ENCODE measurements at places on chromosomes 12 and 14. TPM values are rescaled to one million over a fixed set of nuclear protein-coding genes. Genes with fewer than 3 reads are reported as not detected.
A peak's percentile ranks its signal among the peaks of the same experiment; 100 is the strongest.

STXBP6 gene
- not detected for total RNA-seq

GRCh38 chr12:6950401-6950801 is 755 bp upstream of the PTPN6 start:
- H3K27me3 ChIP-seq: no peaks in the 10 kb centered on the region
- peak overlapping the region; percentile 92 for H3K4me3 ChIP-seq
- peaks cover 11% of the 10 kb centered on the region for H3K36me3 ChIP-seq
- peak; percentile 62 for DNase-seq
- H3K27ac ChIP-seq: peak overlapping the region; percentile 96

GRCh38 chr12:100171248-100171647 is 28.6 kb upstream of the BLTP3B start:
- H3K27ac ChIP-seq: no peak overlapping the region
- H3K27me3 ChIP-seq: no peaks in the 10 kb centered on the region
- no peaks in the 10 kb centered on the region for H3K4me1 ChIP-seq

DNA sequence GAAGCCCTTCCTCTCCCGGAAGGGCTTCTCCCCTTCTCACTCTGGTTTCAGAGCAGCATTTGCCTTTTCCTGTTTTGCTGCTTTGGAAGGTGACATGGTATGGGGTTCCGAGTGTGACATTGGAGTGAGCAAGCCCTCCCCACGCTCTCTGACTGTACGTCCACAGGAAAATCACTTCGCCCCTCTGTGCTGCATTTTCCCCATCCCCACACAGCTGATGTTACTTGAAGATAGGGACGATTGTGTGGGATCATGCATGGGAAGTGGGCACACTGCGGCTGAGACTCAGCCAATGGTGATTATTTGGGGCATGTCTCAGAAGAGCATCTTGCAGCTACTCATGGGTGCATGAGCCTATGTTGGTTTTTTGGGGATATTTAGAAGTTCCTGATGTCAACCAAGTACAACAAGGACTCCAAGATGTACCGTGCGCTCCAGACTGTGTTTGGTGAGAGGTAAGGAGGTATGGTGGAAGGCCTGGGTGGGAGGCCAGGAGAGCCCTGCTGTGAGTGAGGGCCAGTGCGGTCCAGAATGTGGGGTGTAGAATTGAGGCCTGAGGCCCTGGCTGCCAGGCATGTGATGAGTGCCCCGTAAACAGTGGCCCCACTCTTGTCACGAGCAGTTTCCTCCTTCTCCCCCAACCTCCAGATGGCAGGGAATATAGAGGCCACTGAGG is 15.1 kb downstream of the CYP46A1 start:
- H3K36me3 ChIP-seq: peaks cover 9% of the 10 kb centered on the region
- H3K27ac ChIP-seq: no peak overlapping the region
- H3K4me1 ChIP-seq: no peaks in the 10 kb centered on the region
- no peak for DNase-seq
- no peak overlapping the region for H3K4me3 ChIP-seq

All from activated T-cell treated with anti-CD3 and anti-CD28 coated beads, Interleukin-2, amount 50 U/mL, for 72 hours (primary cell).